ENCODE measurements at places on chromosomes 5 and 9.

GRCh38 chr9:69173891-69174615 lies at the start of gene TJP2:
TJP2 (plus strand) TSS chr9:69174277; CDS start chr9:69174373, 96 bp downstream.
- DNase-seq: no peak

GRCh38 chr5:138653502-138653901 lies 78.3 kb upstream of the HSPA9 start:
- no peak for DNase-seq

DNA sequence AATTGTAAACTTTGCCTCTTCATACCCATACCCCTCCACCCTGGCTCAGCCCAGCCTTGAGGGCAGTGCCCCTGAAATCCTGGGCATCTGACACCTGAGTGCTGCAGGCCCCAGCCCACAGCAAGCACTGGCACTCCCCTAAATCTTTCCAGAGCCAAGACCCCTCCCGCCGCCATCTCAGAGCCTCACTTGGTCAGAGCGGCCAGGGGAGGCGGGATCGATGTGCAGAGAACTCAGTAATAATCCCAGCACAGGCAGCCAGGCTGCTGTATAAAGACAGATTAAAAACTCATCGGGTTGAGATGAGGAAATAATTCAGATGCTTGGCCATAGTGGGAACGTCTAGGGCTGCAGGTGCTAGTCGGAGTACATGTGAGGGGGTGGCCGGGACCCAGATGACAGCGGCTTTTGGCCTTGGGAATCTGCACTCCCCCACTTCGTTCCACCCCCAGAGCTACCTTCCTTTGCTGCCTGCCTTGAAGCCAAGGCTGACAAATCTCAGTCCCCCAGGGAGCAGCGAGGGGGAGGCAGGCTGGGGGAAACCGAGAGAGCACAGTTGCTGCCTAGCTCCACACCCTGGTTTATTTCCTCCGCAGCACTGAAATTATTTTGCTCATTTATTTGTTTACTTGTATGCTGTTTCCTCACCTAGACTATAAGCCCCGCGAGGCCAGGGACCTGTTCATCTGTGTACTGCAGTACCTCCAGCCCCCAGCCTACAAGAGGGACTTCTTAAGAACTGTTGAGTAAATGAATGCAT lies 19.5 kb upstream of the ARAP3 start:
- no peak for DNase-seq

DNA sequence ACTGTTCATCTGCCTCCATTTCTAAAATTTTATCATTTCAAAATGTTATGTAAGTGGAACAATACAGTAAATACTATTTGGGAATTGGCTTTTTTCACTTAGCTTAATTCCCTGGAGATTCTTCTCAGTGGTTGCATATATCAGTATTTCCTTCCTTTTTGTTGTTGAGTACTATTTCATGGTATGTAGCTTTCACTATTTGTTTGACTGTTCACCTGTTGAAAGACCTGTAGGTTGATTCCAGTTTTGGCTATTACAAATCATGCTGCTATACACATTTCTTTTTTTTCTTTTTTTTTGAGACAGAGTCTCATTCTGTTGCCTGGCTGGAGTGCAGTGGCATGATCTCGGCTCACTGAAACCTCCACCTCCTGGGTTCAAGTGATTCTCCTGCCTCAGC lies 33.0 kb upstream of the PWWP2A start:
- DNase-seq: no peak

DNA sequence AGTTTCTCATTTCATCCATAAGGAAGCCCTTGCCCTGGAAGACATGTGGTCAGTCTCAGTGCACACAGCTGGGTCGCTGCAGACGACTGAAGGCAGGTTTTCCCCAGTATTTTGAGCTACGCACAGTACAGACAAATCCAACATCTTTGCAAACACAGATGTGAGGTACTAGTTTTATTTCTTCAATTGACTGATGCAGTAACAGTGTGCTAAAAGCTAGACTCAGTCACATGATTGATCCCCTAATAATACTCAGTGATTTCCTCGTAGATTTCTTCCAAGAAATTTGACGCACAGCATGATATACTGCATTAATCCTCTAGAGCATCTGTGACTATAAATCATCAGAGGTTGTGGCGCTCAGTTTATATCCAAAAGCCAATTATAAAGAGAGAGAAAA lies 346.1 kb downstream of the DIRAS2 start:
- DNase-seq: no peak

DNA sequence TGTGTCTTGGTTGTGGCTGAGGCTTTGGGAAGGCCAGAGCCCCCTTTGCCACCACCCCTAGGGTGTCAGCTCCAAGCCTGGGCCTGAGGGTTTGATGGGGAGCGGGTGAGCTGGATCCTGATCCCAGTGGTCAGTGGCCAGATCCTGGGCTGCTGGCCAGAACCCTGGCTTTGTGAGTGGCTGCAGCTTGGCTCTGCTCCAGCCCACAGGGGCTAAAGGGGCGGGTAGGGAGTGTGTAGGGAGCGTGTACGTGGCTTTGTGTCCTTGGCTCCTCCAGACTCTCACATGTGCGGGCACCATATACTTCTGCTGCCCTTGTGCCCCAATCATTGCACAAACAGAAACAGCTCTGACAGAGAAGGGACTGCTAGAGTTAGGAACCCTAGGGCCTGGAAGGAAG lies 1.2 kb upstream of the IL11RA start:
- DNase-seq: no peak

GRCh38 chr9:114153761-114154599 lies 1.4 kb upstream of the COL27A1 start:
- no peak for DNase-seq

DNA sequence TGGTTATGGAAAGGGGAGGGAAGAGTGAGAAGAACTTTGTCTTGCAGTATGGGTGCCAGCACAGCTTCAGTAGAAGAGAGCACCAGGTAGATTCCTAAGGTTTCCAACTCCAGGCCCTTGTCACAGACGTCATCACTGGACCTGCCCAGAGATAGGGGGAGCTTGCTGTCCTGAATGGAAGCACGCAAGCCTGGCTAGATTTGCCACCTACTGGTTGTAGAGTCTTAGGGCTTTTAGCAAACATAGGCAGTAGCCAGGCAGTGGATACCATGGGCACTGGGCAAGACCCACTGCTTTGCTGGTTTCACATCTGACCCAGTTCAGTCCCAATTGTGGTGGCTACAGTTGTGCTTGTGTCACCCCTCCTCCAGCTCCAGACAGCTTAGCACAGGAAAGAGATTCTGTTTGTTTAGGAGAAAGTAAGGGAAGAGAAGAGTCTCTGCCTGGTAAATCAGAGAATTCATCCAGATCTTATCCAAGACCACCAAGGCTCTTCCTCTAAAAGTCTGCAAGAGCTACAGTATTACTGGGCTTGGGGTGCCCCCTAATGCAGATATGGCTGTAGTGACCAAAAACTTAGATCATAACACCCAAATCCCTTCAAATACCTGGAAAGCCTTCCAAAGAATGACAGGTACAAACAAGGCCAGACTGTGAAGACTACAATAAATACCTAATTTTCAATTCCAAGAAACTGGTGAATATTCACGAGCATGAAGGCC lies 158.9 kb downstream of the HINT1 start:
- no peak for DNase-seq

GRCh38 chr9:98409719-98410118 lies 154.3 kb upstream of the TBC1D2 start:
- DNase-seq: no peak

GRCh38 chr5:10555277-10555684 lies 8.6 kb upstream of the ANKRD33B start:
- no peak for DNase-seq

DNA sequence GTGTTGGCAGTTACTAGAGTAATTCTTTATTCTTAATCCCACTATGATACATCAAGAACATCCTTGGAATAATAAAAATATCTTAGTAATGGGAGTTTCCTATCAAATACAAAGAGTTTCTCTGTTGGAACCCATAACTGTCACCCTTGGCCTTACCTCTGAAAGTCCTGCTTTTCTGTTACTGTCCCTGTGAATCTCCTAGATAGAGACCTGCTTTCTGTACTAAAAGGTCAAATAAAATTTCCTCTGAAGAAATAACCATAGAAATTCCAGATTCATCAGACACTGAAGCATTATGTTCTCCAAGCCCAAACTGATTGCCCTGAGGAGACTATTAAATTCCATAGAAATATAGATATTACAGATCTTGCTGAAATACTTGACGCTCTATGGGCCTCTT lies 63.0 kb downstream of the KCNV2 start:
- DNase-seq: no peak

DNA sequence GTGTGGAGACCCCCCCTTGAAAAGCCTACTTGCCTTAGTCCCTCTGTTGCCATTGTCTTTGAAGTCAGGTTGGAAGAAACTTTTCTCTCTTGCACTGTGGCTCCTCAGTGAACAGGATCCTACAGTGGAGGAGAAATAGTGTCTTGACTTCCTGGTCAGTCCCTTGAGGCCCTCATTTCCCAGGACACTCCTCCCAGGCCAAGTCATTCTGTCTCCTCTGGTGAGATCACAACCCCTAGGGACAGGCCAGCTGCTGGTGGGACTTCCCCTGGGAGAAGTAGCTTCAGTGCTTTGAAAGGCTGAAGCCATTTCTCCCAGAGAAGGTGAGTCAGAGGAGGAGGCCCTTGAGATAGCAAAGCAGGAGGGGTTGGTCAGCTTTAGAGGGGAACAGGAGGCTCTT lies 10.1 kb upstream of the GRIA1 start:
- DNase-seq: no peak

- no peak for DNase-seq
These were observed 1.8 kb downstream of the ZBTB34 start for GRCh38 chr9:126862104-126862761.

DNA sequence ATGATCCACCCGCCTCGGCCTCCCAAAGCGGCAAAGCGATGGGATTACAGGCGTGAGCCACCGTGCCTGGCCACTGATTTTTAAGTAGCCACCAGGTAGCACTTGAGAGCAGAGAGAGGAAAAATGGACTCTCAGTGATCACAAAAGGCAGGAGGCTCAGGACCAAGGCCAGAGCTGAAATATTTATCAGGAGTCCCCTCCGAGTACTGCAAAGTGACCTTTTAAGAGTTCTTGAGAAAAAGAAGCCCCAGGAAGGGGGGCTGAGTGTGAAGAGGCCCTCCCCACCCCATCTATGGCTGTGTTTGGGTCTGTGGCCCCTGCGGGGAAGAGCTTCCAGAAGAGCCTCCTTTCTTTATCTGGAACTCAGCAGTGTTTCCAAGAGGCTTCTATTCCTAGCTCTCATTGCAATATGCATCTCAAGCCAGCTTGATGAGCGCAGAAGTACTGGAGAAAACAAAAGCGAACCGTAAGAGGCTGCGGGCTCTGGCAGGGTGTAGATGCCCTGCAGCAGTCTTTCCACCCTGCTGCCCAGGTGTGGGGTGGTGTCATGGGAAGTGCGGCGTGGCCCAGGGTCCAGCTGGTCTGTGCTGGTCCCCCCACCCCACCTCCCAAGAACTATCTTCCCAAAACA lies 75.5 kb upstream of the CDK20 start:
- no peak for DNase-seq

DNA sequence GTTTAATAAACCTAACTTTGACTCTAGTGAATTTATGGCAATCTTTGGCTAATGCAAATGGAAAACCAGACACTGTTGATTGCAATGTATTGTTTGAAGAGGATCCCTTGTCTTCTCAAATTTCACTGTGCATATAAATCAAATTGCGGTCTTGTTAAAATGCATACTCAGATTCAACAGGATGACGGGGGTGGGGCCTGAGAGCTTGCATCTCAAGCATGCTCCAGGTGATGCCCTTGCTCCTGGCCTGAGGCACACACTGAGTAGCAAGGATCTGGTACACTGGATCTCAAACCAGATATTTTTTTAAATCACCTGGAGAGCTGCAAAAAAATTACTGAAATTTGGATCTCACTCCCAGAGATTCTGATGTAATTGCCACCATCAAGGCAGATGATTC lies 463.7 kb downstream of the DNAH5 start:
- DNase-seq: no peak

- DNase-seq: no peak
These were observed 10.5 kb upstream of the SMIM32 start for GRCh38 chr5:136203303-136203922.

GRCh38 chr5:178338126-178338749 lies 105.6 kb upstream of the PHYKPL start:
- no peak for DNase-seq

DNA sequence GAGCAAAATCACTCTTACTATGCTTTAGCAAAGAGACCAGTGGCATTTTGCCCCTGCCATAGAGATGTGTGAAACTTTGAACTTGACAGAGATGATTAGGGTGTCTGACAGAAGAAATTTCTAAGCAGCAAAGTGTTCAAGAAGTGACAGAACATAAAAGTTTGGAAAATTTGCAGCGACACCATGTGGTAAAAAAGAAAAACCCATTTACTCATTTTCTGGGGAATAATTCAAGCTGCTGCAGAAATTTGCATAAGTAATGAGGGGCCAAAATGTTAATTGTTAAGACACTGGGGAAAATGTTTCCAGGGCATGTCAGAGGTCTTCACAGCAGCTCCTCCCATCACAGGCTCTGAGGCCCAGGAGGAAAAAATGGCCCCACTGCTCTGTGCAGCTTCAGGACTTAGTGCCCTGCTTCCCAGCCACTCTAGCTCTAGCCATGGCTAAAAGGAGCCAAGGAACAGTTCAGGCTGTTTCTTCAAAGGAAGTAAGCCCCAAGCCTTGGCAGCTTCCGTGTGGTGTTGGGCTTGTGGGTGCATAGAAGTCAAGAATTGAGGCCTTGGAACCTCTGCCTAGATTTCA lies 6.1 kb upstream of the AP3B1 start:
- no peak for DNase-seq

GRCh38 chr9:110058304-110058953 lies 149.5 kb downstream of the C9orf152 start:
- no peak for DNase-seq

DNA sequence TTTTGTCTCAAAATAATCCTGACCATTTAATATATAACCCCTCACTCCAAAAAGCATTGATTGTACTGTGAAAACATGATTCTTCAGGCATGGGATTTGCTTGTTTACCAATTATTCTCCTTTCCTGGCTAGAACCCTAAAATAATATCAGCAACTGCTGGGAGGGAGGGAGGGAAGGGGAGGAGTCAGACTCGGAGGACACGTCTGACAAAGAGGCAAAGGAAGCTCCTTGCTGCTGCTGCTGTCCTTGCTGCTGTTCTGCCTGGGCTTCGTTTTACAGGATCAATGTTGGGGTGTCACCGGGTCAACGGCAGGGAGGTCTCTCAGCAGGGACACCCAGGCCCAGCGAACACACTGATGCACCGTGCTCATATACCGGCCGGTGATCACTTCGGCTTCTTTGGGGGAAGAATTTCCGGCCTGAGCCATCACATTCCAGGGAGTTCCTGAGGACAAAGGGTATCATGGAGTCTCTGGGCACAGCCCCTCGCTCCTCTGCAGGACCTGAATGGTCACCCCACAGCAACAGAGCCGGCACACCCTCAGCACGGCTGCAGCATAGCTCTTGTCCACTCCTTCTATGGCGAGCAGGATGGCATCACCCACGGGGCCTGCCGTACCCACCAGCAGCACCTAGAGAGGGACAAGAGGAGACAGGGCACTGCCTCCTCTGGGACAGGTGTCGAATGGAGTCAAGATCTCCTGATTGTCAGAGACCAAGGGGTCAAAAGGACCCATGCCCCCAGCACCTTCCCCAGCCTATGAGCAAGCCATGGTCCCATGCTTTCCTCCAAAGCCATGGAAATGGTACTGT lies 27.9 kb downstream of the MED10 start:
- no peak for DNase-seq

- no peak for DNase-seq
These were observed 125.8 kb downstream of the MYO10 start for GRCh38 chr5:16810208-16810854.
